ENCODE measurements at places on chromosomes 13 and 19.

DNA sequence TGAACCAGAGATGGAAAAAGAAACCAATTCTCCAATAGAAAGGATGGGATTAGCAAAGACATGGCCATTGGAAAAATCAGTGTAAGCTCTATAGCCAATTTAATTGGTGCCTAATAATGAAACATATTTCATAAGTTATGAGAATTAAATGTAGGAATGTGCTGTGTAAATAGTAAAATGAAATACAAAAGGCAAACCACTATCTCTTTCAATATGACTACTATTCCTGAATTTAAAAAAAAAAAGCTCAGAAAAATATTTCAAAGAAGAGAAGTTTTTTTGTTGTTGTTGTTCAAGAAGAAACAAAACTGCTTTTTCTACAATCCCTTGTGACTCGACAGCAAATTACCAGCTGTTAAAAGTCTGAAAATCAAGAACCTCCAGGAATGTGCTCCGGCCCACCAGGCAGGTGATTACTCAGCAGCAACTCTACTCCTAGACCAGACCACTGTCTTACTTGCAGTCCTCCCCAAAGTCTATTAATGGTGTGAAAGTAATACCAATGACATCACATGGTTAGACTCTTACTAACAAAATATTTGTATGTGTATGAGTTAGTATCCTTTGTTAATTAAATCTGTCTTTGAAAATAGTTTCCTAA is 362.4 kb downstream of the KCTD12 start:
- no peak for DNase-seq

- DNase-seq = no peak
These were observed 1971.4 kb downstream of the OLFM4 start for GRCh38 chr13:55000043-55000442.

GRCh38 chr13:46687810-46688209 is 109.2 kb downstream of the ESD start:
- DNase-seq = no peak

DNA sequence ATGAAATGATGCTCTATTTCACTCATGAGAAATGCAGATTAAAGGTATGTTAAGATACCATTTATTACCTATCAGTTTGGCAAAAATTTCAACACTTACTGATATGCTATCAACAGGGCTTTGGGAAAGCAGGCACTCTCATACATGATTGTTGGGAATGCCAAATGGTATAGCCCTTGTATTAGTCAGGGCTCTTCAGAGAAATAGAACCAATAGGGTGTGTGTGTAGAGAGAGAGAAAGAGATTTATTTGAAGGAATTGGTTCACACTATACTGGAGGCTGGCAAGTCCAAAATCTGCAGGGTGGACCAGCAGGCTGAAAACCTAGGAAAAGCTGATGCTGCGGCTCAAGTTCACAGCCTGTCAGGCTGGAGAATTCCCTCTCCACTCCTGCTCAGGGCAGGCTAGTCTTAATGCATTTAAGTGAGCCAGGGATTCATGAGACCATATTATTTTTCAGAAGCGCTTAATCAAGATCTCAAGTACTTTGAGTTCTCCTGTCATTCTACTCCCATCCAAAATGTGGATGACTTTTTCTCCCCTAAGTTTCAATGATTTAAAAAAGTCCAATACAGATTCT is 72.4 kb downstream of the NHLRC3 start:
- DNase-seq = no peak

DNA sequence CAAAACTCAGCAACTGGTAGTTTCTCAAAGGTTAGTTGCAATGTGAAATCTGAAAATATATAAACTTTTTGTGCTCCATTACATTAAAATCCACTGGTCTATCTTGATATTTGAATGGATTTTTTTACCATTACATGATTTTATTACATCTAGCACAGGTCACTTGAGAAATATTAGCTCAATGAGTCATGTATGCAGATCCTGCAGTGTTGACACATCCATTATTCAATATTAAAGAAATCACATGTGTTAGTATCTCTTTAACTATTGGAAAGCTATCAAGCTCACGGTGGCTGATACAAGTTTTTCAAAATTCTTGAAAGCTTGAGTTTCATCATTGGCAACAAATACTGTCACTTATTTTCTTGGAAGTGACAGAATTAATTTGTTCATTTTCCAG is 373.9 kb upstream of the TSHZ3 start:
- DNase-seq = no peak

- no peak for DNase-seq
These were observed 92.7 kb downstream of the FGF14 start for GRCh38 chr13:102309110-102309509.

GRCh38 chr13:90105849-90106496 is 1241.5 kb upstream of the MIR17HG start:
- no peak for DNase-seq

DNA sequence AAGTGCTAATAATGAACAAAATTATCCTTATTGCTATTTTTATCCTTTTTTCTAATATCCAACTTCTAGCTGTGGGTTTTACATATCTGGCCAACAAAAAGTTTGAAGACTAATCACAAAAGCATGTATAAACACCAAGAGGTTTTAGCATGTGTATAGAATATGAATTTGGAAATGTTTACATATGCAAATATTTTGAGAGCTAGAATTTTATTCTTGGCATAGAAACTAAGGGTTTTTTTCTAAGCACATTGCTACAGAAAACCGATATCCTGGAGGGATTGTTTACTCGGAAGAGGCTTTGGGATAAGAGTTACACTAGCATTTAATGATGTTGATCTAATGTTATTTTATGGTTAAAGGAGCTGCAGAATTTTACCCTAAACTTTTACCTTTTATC is 392.1 kb downstream of the EFNB2 start:
- DNase-seq = no peak

- no peak for DNase-seq
These were observed 9.7 kb downstream of the MAP2K2 start for GRCh38 chr19:4114181-4114580.

- no peak for DNase-seq
These were observed 279.8 kb downstream of the DNAJC15 start for GRCh38 chr13:43303033-43303729.

- DNase-seq = no peak
These were observed 2.2 kb downstream of the SPTBN4 start for GRCh38 chr19:40469011-40469410.

GRCh38 chr19:11278670-11279069 is 16.3 kb upstream of the DOCK6 start:
- no peak for DNase-seq

DNA sequence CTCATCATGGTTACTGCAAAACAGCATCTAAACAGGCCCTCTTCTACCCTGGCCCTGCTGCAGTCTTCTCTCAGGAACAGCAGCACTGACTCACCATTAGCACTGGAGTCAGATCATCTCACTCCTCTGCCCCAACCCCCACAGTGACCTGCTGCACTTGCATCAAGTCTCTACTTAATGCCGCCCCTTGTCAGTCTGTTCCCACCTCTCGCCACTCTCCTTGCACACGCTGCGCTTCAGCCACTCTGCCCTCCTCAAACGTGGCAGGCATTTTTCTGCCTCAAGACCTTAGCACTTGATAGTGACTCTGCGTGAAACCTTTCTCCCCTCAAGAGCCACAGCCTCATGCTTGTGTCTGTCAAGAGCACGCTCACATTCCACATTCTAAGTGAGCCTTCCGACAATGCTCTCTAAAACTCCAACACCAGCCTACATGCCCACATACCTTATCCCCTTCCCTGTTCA is 22.1 kb downstream of the MIPEP start:
- DNase-seq = no peak

DNA sequence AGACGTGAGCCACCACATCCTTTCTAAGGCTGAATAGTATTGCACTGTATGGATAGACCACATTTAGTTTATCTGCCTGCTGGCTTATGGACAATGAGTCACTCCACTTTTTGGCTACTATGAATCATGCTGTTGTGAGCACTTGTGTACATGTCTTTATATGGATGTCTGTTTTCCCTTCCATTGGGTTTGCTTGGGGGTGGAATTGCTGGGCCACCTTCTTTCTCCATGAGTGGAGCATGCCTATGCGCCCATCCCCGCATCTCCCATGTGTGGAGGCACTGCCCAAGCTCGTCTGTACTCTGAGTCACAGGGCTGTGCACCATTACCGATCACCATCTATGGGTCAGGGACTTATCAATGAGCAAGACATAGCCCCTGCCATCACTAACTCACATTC is 127.2 kb upstream of the GJB6 start:
- DNase-seq = no peak

- DNase-seq = peak; percentile 58
These were observed 1.3 kb upstream of the FFAR1 start for GRCh38 chr19:35346193-35347052.

- DNase-seq = no peak
These were observed 621.6 kb downstream of the GPC6 start for GRCh38 chr13:93848247-93848646.

- no peak for DNase-seq
These were observed 26.6 kb upstream of the ZMYM5 start for GRCh38 chr13:19890030-19890429.

GRCh38 chr13:24280720-24281119 is 28.7 kb upstream of the C1QTNF9 start:
- DNase-seq = no peak

- no peak for DNase-seq
These were observed 9.0 kb downstream of the SIGLEC5 start for GRCh38 chr19:51621178-51621577.

DNA sequence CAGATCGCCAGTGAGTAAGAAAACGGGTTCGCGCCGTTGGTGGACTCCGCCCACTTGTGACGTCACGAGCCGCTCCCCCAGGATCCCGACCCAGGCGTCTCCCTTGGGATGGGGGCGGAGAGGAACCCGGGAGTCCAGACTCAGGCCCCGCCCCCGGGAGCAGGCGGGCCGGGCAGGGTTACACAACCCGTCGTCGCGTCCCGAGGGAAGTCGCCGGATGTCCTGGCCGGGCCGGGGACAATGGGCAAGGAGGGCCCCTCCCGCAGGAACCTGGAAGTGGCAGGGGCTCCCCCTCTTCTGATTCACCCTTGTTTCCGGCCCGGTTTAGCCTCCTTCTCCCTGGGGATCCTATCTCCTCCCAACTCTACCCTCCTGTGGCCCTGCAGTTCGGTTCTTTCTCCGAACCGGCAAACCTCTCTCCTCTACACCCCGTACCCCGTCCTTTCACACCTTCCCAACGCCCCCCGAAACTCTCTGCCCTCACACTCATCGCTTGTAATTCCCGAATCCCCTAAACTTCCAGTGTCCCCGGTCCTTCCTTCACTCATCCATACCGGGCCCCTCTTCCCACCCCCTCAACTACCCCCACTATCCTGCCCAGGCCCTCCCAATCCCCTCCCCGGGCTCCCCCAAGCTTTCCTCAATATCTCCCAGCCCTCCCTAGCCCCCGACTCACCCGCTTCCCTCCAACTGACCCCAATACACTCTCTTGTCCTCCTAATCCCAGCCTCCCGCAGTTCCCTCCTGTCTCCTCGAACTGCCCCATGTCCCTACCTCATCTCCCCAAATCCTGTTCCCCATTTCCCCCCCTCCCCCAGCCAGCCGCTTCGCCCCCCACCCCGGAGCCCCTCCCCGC is 20.0 kb upstream of the ERCC1 start:
- peak; percentile 48 for DNase-seq

DNA sequence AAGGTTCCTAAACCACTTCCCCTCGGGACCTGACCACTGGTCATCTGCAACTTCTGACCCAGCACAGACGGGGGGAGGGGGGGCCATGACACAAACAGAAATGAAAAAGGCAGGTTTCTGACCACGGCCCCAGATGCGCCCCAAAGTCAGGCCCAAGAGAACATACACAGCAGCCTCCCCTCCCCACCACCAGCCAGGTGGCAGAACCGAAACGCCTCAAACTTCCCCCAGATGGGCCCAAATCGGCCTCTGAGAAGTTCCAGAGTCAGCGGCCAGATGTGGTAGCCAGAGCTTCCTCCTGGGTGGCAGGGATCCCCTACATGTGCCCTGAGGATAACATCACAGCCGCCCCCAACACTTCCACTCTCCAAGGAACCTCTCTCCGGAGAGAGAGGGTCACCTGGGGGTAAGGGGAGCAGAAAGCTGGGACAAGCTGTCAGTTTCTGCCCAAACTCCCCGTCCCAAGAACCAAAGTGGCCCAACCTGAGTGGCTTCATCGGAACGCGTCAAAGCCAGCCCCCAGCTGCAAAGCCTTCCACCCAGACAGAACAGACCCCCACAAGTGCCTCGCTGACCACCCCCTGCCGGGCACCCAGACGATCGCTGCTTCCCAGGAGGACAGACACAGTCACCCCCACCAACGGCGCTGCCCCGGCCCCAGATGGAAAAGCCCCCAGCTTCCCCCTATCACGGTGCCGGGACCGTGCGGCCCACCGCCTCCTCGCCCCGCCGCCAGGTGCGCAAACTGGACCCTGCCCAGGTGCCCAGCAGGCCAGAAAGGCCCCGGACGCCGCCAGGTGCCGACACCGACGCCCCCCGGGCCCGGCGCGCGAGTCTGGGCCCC is 800 bp downstream of the ELL start:
- DNase-seq = no peak

GRCh38 chr13:42129033-42129432 is 80.6 kb downstream of the DGKH start:
- no peak for DNase-seq

- DNase-seq = no peak
These were observed 802 bp downstream of the CDC37 start for GRCh38 chr19:10402441-10403038.

DNA sequence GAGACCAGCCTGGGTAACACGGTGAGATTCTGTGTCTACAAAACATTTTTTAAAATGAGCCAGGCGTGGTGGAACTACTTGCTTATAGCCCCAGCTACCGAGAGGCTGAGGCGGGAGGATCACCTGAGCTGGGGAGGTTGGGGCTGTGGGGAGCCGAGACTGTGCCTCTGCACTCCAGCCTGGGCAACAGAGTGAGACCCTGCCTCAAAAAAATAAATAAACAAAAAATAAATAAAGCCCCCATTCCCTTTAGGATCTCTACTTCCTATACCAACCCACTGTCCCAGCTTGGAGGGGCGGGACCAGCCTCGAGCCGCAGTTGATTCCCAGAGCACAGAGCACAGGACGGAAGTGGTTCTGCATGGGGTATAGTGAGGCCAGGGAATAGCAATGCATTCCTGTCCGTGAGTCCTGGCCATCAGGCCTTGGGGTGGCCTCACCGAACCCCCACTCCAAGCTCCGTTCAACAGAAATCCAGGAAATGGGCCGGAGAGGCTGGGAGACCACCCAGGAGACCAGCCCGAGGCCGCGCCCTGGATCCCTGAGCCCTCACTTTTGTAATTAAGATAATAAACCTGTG is 4.9 kb upstream of the PTBP1 start:
- DNase-seq = no peak

- DNase-seq = no peak
These were observed 538.5 kb downstream of the GPC6 start for GRCh38 chr13:93765062-93765461.

- DNase-seq = no peak
These were observed 73.9 kb downstream of the KCTD12 start for GRCh38 chr13:76812206-76812897.

GRCh38 chr19:37227996-37228395 is 10.0 kb downstream of the ZNF383 start:
- no peak for DNase-seq

GRCh38 chr19:29233591-29233990 is 20.6 kb upstream of the UQCRFS1 start:
- DNase-seq = no peak

DNA sequence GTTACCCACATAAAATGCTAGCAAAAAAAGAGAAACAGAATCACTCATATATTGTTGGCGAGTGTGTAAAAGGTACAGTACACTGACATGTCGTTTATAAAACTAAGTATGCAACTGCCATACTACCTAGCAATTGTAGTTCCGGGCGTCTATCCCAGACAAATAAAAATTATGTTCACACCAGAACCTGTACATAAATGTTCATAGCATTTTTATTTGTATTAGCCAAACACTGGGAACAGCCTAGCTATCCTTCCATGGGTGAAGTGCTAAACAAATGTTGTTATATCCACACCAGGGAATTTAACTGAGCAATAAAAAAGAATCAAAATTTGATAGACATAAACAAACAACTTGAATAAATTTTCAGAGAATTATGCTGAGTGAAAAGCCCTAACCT is 28.9 kb upstream of the POSTN start:
- no peak for DNase-seq
